ENCODE measurements at places on chromosomes 4 and X.

DNA sequence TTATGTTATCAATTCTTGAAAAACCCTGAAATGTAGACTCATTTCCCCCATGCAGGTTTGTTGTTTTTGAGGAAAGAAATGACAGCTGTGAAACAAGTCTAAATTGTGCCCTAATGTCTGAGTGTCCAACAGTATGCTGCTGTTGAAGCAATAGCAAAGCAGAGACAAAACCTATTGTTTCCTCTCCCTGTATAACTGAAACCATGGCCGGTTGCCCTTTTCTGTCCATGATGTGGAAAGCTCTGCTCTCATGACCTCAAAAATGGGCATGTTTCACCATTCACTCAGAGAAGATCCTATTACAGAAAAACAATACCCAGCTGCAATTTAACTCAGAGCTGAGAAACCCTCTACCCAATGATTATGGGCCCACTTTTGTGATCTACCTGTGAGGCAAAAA is 312.6 kb upstream of the FTHL17 start:
- H3K27me3 ChIP-seq, result no peaks in the 10 kb centered on the region
- H3K4me1 ChIP-seq, result no peaks in the 10 kb centered on the region
- no peak for ATAC-seq
- no peak overlapping the region for H3K27ac ChIP-seq

GRCh38 chrX:94329182-94329581 is 655.2 kb downstream of the FAM133A start:
- H3K27me3 ChIP-seq, result no peaks in the 10 kb centered on the region
- no peak overlapping the region for H3K4me3 ChIP-seq
- H3K27ac ChIP-seq, result no peak overlapping the region
- H3K4me1 ChIP-seq, result no peaks in the 10 kb centered on the region

DNA sequence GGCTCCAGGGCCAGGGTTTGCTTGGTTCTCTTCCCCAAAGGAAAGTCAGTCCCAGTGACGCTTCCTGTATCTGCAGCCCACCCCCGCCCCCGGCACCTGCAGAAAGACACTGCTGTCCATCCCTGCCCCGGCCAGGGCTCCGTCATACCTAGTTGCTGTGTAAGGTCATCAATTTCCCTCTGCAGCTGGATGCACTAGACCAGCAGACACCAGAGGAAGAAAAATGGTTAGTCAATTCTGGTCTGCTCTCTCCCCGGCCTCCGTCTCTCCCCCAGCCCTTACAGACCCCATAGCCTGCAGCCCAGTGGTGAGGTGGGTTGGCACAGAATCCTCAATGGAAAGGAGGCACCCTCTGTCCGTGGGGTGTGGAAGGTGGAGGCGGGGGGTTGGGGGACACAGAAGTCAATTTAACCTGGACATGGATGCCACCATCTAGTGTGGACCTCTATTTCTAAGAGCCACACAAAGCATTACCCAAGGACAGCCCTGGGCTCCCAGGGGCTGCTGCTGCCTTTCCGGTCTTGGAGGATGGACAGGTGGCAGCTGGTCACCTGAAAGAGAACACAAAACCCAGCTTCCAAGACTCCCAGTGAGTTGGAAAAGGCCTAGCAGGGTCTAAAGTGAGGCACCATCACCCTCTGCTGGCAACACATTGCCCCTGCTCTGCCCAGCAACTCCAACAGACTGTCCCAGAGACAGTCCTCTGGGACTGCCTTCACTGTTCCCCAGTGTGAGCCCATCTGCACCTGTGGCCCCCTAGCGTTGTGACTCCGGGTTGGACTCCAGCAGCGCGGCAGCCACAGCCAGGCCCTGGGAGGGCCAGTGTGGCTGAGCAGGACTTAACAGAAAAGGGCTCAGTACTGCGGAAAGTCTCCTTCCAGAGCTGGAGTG is 40.2 kb upstream of the NHSL2 start:
- no peak overlapping the region for H3K27ac ChIP-seq
- no peaks in the 10 kb centered on the region for H3K36me3 ChIP-seq
- no peaks in the 10 kb centered on the region for H3K27me3 ChIP-seq

GRCh38 chrX:13284570-13284969 is 35.3 kb downstream of the ATXN3L start:
- no peak for ATAC-seq
- no peaks in the 10 kb centered on the region for H3K4me1 ChIP-seq
- H3K27me3 ChIP-seq, result no peaks in the 10 kb centered on the region
- H3K4me3 ChIP-seq, result no peak overlapping the region

- peak overlapping the region; percentile 87 for H3K27ac ChIP-seq
- no peak for ATAC-seq
- H3K36me3 ChIP-seq, result no peaks in the 10 kb centered on the region
- H3K27me3 ChIP-seq, result no peaks in the 10 kb centered on the region
- peaks cover 5% of the 10 kb centered on the region for H3K4me1 ChIP-seq
Measured at GRCh38 chr4:158208963-158209640, 1.2 kb upstream of the TMEM144 start.

DNA sequence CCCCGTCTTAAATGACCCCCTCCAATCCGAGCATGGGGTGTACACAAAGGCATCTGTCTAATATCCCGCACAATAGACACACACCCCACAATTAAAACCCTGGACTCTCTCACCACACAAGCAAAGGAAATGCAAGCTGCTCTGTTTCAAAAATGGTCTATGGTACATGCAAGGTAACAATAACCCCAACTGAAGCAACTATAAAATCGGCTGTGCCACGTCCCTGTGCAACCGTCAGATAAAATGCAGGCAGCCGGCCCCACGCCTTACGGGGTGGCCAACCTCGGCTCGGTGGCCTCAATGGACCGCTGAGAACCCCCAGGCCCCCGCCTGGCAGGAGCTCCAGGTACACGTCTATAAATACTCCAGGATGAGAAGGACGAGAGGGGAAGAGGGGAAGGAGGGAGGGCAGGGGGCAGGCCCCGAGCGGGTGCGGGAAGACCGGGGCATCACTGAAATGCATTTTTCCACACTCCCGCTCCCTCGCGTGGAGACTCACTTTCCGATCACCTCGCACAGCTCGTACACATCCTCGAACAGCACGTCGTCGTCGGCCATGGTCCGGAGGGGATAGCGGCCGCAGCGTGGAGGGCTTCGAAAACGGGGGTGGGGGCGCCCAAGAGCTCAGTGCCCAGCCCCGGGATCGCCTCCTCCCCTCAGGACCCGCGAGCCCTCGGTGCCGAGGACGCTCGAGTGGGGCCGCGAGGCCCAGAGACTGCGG is 763 bp downstream of the CASK start:
- ATAC-seq, result peak; percentile 6
- H3K27me3 ChIP-seq, result no peaks in the 10 kb centered on the region
- no peaks in the 10 kb centered on the region for H3K36me3 ChIP-seq
- no peaks in the 10 kb centered on the region for H3K4me1 ChIP-seq
- H3K4me3 ChIP-seq, result peak overlapping the region; percentile 66

DNA sequence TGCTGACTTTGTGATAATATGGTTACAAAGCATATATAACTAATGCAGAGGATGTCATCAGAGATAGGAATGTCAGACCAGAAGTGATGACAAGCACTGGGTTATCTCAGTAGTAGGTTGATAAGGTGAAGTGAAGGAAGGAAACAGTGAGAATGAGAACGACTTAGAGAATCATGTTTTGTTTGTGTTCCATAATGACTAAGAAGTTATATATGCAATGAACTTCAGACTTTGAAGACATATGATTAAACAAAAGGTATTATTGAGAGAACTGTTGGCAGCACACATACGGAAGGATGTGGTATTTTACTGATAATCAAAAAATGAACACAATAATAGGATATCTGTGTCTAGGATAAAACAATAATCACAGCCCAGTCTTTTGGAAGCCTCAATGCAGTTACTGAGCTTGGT is 18.3 kb upstream of the HHIP start:
- no peak overlapping the region for H3K4me3 ChIP-seq
- H3K4me1 ChIP-seq, result no peaks in the 10 kb centered on the region
- H3K36me3 ChIP-seq, result no peaks in the 10 kb centered on the region
- no peak for ATAC-seq
- H3K27ac ChIP-seq, result no peak overlapping the region
- H3K27me3 ChIP-seq, result no peaks in the 10 kb centered on the region

- peaks cover 20% of the 10 kb centered on the region for H3K27me3 ChIP-seq
- peak; percentile 22 for ATAC-seq
- H3K27ac ChIP-seq, result no peak overlapping the region
- H3K4me3 ChIP-seq, result peak overlapping the region; percentile 49
Measured at GRCh38 chrX:86148594-86148993, 343 bp downstream of the DACH2 start.

- H3K27ac ChIP-seq, result peak overlapping the region; percentile 65
- H3K36me3 ChIP-seq, result no peaks in the 10 kb centered on the region
- H3K4me1 ChIP-seq, result no peaks in the 10 kb centered on the region
- ATAC-seq, result no peak
Measured at GRCh38 chr4:169051761-169052593, 41.9 kb upstream of the CBR4 start.

DNA sequence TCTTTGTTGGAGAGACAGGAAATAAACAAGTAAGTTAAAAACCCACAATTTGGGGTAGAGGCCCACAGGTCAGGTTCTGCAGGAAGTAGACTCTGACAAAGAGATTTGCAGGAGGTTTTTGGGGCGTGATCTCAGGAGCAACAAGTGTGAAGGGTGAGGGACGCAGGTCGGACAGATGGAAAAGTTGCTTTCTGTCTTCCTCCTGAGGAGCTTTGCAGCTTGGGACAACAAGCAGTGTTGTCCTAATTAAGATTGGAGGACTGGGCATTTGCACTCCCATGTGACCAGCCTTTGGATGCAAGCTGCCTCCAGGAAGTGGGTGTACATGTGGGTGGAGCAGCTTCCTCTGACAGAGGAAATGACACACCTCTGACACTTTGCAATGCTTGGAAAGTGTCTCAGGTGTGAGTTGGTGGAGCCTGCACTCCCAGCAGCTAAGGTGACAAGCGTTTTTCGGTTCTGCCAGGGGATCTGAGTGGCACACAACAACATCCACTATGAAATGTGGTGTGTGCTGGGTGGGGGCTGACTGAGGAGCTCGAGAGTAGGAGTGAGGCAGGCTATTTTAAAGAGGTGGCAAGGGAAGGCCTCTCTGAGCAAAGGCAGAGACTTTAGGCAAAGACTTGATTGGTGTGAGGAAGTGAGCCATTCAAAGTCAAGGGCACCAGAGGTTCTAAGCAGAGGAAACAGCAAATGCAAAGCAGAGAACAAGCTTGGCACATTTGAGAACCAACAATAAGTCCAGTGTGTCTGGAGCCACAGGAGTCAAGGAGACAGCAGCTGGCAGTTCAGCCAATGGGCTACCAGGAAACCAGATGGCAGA is 339.8 kb upstream of the GATB start:
- no peaks in the 10 kb centered on the region for H3K27me3 ChIP-seq
- no peaks in the 10 kb centered on the region for H3K36me3 ChIP-seq
- peak; percentile 29 for ATAC-seq
- H3K27ac ChIP-seq, result no peak overlapping the region
- no peaks in the 10 kb centered on the region for H3K4me1 ChIP-seq
- H3K4me3 ChIP-seq, result no peak overlapping the region

- ATAC-seq, result peak; percentile 13
- H3K27ac ChIP-seq, result no peak overlapping the region
- H3K4me1 ChIP-seq, result no peaks in the 10 kb centered on the region
- no peaks in the 10 kb centered on the region for H3K36me3 ChIP-seq
- no peak overlapping the region for H3K4me3 ChIP-seq
Measured at GRCh38 chr4:170011921-170012628, 14.1 kb downstream of the MFAP3L start.

DNA sequence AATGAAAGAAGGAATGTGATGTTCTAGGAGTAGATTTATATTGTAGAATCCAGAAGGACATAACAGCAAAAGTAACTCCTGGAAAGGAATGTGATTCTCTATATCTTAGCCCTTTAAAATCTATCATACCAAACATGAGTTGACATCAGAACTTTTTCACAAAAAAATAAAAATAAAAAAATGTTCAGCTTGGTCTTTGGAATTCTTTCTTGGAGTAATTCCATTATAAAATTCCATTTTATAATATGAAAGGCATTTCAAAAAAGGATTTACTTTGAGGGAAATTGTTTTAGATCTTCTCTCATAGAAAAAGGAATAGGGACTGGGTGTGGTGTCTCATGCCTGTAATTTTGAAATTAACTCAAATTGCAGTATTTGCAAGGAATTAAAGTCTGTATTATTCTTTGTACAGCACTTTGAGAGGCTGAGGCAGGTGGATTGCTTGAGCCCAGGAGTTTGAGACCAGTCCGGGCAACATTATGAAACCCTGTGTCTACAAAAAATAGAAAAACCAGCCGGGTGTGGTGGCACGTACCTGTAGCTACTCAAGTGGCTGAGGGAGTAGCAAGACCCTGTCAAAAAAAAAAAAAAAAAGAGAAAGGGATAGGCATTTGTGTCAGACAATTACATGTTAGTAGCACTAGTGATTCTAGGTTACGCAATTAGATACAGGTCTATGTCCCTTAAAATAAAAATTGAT is 134.9 kb downstream of the SLC4A4 start:
- no peaks in the 10 kb centered on the region for H3K27me3 ChIP-seq
- no peak overlapping the region for H3K4me3 ChIP-seq
- H3K36me3 ChIP-seq, result no peaks in the 10 kb centered on the region
- H3K27ac ChIP-seq, result no peak overlapping the region

DNA sequence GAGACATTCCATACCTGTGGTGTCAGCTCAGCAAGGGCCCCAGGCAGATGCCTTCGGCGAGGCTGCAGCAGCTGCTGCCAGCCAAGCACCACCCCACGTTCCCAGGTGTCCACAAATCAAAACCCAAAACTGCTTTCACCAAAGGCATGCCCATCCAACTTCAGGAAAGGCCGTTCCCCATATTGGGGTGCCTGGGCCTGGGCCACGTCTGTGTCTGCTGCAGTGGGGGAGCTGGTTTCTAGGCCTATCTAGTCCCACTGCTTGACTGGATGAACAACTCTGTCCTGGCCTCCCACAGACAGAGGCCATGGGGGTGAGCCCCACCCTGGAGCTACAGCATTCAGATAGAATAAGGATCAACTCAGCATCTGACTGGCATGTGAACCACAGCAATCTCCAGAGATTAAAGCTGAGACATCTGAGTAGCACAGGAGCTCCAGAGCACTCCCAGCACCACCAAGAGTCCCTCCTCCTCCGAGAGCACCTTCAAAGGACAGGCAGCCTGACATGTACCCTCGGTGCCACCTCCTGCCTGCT is 37.0 kb downstream of the NAT8L start:
- H3K4me3 ChIP-seq, result no peak overlapping the region
- no peak for ATAC-seq
- H3K4me1 ChIP-seq, result no peaks in the 10 kb centered on the region

GRCh38 chr4:139834226-139834662 is 168.6 kb downstream of the MGST2 start:
- no peaks in the 10 kb centered on the region for H3K27me3 ChIP-seq
- H3K36me3 ChIP-seq, result no peaks in the 10 kb centered on the region
- H3K4me1 ChIP-seq, result no peaks in the 10 kb centered on the region
- H3K4me3 ChIP-seq, result no peak overlapping the region

DNA sequence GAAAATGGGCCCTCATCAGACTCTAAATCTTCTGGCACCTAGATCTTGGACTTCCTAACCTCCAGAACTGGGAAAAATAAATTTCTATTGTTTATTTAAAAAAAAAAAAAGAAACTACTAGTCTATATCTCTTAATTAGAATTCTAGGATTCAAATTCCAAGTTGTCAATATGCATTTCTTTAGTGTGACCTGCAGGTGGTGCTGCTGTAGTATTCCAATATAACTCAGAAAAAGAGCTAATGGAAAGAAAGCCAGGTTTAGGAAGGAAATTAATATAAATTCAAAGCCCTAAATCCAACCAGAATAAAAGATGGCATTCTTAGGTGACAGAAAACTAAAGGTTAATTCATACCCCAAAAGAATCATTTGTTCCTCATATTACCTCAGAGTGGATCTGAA is 80.0 kb upstream of the NALF2 start:
- H3K27ac ChIP-seq, result no peak overlapping the region
- H3K36me3 ChIP-seq, result no peaks in the 10 kb centered on the region
- H3K4me3 ChIP-seq, result no peak overlapping the region
- no peaks in the 10 kb centered on the region for H3K4me1 ChIP-seq
- no peak for ATAC-seq

GRCh38 chrX:118974088-118974907 is at the start of gene LONRF3:
Gene LONRF3, plus strand, starts transcription at chrX:118974618. Its CDS starts 163 bp downstream, at chrX:118974781.
- H3K27me3 ChIP-seq, result no peaks in the 10 kb centered on the region
- H3K4me3 ChIP-seq, result peak within 1 kb of the TSS; percentile 69
- peaks cover 4% of the 10 kb centered on the region for H3K36me3 ChIP-seq
- peak; percentile 70 for ATAC-seq

Data from gastroesophageal sphincter (tissue), 4 donors.